Large intestine (tissue), 12 donors: ENCODE measurements at places on chromosomes 2 and 18. TPM values are rescaled to one million over a fixed set of nuclear protein-coding genes. Genes with fewer than 3 reads are reported as not detected.

The CCDC93 gene
- 42.1 TPM for polyA plus RNA-seq

The SLC23A3 gene
- 6.2 TPM for polyA plus RNA-seq

The CYP1B1 gene
- 3.0 TPM for polyA plus RNA-seq

The NEB gene
- 18.5 TPM for polyA plus RNA-seq

The ODC1 gene
- 108 TPM for polyA plus RNA-seq

The SLC16A14 gene
- polyA plus RNA-seq: 1.9 TPM

GRCh38 chr2:96514521-96514920 is 9.4 kb upstream of the NEURL3 start:
- no peaks in the 10 kb centered on the region for H3K27me3 ChIP-seq
- no peaks in the 10 kb centered on the region for H3K4me1 ChIP-seq
- H3K27ac ChIP-seq: no peak overlapping the region
- DNase-seq: no peak
- H3K36me3 ChIP-seq: no peaks in the 10 kb centered on the region

GRCh38 chr2:26574066-26574899 is 66.9 kb downstream of the CIB4 start:
- H3K4me1 ChIP-seq: no peaks in the 10 kb centered on the region
- H3K4me3 ChIP-seq: no peak overlapping the region
- DNase-seq: no peak
- H3K27me3 ChIP-seq: peaks cover 37% of the 10 kb centered on the region
- H3K27ac ChIP-seq: no peak overlapping the region
- no peaks in the 10 kb centered on the region for H3K36me3 ChIP-seq

GRCh38 chr2:218963601-218964000 is 4.1 kb downstream of the CDK5R2 start:
- no peak overlapping the region for H3K4me3 ChIP-seq
- no peaks in the 10 kb centered on the region for H3K4me1 ChIP-seq
- H3K36me3 ChIP-seq: no peaks in the 10 kb centered on the region
- H3K27ac ChIP-seq: no peak overlapping the region
- no peak for DNase-seq

DNA sequence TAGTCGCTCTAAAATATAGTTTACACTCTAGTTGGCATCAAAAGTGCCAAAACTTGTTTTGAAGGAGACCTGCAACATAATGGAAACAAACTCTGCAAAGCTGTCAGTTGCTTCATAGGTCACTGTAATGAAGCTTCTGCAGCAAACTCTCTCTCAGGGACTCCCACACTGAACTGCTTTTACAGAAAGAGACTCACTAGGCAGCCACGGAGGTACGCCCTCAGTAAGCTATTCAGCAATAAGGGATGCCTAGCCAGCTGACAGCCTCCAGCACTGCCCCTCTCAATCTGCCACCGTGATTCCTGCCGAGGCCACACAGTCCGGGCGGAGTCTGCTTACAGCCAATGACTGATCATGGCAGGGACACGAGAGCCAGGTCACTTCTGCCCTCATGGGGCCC is 51.1 kb downstream of the COLEC12 start:
- H3K27ac ChIP-seq: no peak overlapping the region
- DNase-seq: peak; percentile 47
- no peak overlapping the region for H3K4me3 ChIP-seq
- H3K27me3 ChIP-seq: no peaks in the 10 kb centered on the region

- H3K36me3 ChIP-seq: no peaks in the 10 kb centered on the region
Observed at GRCh38 chr2:217951521-217952247, 51.1 kb downstream of the TNS1 start.

GRCh38 chr2:168611896-168612650 is 156.0 kb downstream of the CERS6 start:
- no peak overlapping the region for H3K4me3 ChIP-seq
- no peak overlapping the region for H3K27ac ChIP-seq
- DNase-seq: no peak
- H3K36me3 ChIP-seq: peaks cover 10% of the 10 kb centered on the region

GRCh38 chr2:219124381-219125110 is 36.1 kb downstream of the NHEJ1 start:
- peaks cover 71% of the 10 kb centered on the region for H3K4me1 ChIP-seq
- no peaks in the 10 kb centered on the region for H3K36me3 ChIP-seq
- DNase-seq: peak; percentile 92

GRCh38 chr2:98604547-98604946 is 3.8 kb downstream of the COA5 start:
- H3K27ac ChIP-seq: no peak overlapping the region
- H3K4me3 ChIP-seq: no peak overlapping the region
- no peak for DNase-seq
- H3K36me3 ChIP-seq: peaks cover 30% of the 10 kb centered on the region
